ENCODE measurements at places on chromosomes 7 and 10.

DNA sequence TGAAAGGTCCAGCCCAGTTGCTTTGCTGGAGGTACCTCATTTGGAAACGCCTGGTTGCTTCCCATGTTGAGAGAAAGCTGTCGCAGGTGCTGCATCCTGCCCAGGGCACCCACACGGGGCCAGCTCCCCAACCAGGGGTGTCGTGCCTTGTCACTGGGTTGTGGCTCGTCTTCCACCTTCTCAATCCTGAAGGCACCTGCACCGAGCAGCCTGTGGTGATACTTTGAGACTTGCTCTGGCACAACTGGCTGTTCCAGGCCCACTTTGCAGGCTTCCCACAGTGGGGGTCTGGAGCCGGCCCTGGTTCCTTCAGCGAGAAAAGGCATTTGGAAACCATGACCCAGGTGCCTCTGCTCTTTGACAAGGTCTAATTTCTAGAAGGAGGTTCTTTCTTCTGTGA is 197.3 kb upstream of the PPP2R2D start:
- no peak for DNase-seq

DNA sequence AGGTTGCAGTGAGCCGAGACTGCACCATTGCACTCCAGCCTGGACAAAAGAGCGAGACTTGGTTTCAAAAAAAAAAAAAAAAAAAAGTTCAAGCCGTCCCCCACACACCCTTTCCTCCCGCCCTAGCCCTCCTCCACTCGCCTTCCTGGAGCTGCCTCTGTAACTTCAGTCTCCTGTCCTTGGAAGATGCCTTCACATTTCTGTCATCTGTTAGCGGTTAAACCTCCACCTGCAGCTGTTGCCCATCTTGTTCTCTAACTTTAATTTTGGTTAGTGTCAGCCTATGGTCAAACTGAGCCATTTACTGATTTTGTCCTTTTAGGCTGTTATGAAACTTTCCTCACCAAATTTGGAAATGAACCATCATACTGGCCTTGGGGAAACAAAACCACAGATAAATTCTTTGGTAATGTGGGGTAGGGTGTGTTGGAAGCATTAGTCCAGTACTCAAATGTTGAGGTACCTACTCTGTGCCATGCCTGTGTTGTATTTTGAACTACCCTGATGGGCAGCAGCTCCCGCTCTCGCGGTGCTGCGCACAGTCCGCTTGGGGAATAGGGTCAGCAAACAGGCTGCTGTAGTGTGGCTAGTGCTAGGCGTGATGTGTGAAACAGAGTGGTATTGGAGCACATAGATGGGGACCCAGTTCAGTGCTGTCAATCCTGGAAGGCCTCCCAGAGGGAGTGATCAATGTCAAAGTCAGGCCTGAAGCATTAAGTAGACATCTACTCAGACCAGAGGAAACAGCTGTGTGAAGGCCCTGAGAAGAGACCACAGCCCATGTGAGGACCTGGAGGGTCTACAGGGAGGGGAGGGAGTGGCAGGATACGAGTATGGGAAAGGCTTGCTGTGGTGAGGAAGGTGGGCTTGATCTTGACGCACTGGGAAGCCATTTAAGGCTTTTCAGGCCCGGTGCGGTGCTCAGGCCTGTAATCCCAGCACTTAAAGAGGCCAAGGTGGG is 26.9 kb downstream of the SFXN4 start:
- DNase-seq, result no peak

GRCh38 chr10:105952153-105952552 is 1212.4 kb downstream of the SORCS1 start:
- no peak for DNase-seq

DNA sequence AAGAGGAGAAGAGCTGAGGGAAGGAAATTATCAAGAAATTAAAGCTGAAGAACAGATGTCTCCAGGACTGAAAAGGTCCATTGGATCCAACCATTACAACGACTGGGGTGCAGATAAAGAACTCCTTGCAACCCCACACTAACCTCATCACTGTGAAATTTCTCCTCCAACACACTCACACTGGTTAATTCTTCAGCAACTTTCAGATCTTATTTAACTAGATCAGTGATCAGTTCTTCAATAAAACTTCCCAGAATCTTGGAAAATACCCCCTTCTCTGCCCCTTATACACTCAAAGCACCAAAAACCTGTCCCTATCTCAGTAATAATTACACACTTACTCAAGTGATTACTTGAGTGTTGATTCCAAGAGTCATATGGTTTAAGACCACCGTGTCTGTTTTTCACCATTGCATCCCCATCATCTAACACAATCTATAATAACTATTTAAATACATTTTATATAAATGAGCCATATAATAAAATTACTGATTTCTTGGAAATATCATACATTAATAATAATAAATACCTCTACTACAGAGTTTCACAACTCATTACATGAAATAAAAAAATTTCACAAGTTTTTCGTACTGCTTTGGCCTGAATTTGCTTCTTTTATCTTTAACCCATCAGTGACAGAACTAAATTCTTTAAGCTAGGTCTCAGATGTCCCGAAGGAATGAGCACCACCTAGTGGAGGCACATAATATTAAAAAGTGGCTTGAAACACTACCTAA is 123.7 kb downstream of the MPP7 start:
- DNase-seq, result no peak

DNA sequence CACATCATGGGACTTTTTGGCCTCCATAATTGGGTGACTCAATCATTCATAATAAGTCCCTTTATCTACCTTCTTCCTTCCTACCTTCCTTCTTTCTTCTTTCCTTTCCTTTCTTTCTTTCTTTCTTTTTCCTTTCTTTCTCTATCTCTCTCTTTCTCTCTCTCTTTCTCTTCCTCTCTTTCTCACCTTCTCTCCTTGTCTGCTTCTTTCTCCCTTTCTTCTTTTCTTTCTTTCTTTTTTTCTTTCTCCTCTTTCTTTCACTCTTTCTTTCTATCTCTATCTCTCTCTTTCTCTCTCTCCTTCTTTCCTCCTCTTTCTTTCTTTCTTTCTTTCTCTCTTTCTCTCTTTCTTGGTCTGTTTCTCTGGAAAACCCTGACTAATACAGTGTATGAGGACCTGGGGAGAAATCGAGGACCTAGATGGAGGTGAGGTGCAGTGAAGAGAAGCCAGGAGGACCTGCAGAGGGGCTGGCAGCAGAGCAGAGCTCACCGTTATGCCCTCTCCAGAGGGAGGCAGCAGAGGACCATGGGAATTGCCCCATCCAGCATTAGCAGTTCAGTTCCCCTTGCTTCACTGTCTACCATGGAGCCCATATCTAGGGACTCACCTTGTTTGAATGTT is 52.7 kb upstream of the BTRC start:
- peak; percentile 46 for DNase-seq

- no peak for DNase-seq
Measured at GRCh38 chr10:61778137-61778536, 115.4 kb downstream of the CABCOCO1 start.

- DNase-seq, result no peak
Measured at GRCh38 chr10:1152386-1153250, 96.4 kb downstream of the WDR37 start.

DNA sequence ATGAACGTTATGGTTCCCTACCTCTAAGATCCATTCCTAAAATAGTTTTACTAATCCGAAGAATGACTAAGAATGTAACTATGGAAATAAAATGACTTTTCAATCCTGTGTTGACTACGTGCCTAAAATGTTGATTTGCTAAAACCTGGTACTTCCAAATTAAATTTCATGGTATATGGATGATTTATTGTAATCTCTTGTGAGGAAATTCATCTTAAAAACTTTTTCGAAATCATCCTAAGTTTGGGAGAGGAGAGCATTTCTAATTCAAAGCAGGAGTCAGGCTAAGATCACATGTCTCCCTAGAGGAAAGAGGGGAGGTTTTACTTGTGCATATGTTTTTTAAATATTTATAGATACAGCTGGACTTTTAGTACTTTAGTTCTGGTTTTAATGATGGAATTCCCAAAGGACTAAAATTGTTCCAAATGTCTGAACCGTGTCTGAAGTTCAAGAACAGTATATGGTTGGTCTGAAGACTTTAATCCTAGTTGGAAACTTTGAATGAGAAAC is 483.9 kb downstream of the AUTS2 start:
- no peak for DNase-seq

DNA sequence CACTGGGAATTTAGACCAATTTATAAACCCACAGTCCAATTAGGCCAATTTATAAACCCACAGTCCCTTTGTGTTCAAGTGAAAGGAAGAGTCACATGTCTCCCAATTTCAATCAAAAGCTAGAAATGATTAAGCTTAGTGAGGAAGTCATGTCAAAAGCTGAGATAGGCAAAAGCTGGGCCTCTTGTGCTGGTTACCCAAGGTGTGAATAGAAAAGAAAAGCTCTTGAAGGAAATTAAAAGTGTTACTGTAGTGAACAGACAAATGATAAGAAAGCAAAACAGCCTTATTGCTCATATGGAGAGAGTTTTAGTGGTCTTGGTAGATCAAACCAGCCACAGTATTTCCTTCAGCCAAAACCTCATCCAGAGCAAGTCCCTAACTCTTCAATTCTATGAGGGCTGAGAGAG is 245.0 kb downstream of the HDAC9 start:
- no peak for DNase-seq

DNA sequence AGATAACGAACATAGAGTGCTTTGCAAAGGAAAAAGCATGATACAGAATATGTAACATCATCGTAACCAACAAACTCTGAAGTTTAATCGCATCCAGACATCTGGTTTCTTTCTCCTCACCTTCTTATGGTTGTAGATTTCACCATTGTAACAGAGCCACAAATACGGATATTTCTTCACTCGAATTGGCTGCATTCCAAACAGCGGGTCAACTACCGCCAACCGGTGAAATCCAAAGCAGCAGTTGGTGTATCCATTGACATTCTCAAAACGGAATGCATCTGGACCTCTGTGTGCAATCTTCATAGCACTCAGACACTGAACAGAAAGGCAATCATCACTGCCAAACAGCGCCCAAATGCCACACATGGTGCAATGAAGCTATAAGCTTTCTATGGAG is 3.4 kb downstream of the ASNS start:
- DNase-seq, result no peak

- DNase-seq, result no peak
Measured at GRCh38 chr7:40903872-40904271, 769.1 kb downstream of the SUGCT start.

DNA sequence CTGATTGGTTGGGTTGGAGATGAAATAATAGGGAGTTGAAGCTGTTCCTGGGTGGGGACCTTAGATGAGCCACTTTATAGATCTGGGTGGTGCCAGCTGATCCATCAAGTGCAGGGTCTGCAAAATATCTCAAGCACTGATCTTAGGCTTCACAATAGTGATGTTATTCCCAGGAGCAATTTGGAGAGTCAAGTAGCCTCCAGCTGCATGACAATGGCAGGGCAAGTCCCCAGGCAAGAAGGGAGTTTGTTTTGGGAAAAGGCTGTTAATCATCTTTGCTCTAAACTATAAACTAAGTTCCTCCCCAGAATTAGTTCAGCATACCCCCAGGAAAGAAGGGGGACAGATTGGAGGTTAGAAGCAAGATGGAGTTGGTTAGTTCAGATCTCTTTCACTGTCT is 47.7 kb upstream of the WAPL start:
- DNase-seq, result no peak

DNA sequence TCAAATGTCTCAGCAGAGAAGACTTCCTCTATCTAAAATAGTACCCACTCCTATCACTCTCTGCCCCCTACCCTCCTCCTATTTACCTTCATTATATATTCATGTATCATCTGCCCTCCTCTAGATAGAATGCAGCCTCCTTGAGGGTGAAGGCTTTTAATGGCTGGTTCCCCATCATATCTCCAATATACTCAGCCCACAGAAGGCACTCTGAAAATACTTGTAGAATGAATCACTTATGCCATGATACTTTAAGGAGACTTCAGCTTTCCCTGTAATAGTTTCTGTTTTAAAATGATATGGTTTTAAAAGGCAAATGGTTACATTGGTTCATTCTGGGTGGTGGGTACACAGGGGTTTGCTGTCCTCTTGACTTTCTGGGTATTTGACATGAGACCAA is 25.3 kb downstream of the GFRA1 start:
- DNase-seq, result no peak

GRCh38 chr10:28503114-28503513 is 29.8 kb upstream of the WAC start:
- no peak for DNase-seq

GRCh38 chr10:16950656-16951601 is 133.7 kb upstream of the RSU1 start:
- DNase-seq, result peak; percentile 25

DNA sequence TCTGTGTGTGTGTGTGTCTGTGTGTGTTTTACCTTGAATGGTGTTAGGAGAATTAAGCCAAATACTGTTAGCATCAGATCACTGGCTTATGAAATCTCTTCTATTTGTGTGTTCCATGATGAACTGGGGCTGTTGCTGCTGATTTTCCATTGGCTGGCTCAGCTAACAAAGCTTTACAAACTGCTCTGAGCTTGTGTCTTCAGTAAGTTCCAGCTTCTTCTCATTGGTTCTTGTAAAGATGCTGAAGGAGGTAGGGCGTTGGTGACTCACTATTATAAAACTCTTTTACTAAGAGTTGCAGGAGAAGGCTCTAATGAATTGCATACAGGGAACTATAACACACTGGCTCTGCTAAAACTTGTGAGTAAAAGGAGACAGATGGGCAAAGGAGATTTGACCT is 136.4 kb upstream of the PRKCQ start:
- DNase-seq, result no peak

Measured in activated naive CD4-positive, alpha-beta T cell treated with anti-CD3 and anti-CD28 coated beads, Interleukin-2, amount 50 U/mL, for 16 hours (primary cell).